ENCODE measurements at places on chromosomes 5 and 9.

DNA sequence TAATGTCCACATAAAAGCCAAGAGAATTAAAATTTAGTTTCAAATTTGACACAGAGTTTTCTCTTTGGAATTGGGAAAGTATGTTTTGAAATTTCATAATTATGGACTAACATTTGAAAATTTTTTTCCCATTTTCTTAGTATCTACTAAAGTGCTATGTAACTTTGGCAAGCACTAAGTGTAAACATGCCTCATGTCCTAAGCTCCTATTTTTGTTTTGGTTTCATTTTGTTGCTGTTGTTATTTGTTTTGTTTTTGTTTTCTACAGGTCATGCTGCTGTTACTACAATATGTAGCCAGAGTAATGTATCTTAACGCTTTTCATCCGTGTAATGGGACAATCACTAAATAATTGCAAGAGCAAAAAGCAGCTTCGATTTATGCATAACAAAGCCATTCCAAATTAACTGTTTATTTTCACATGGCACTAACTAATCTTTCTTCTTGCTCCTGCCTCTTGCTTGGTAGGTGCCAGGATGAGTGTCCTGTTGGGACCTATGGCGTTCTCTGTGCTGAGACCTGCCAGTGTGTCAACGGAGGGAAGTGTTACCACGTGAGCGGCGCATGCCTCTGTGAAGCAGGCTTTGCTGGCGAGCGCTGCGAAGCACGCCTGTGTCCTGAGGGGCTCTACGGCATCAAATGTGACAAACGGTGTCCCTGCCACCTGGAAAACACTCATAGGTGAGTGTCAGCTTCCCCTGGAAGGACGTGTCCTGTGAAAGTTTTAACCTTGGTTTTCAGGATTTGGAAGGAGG is 107.3 kb upstream of the PRRC1 start:
- no peak for DNase-seq

- DNase-seq: no peak
Observed at GRCh38 chr9:118670011-118670953, 699.0 kb downstream of the BRINP1 start.

DNA sequence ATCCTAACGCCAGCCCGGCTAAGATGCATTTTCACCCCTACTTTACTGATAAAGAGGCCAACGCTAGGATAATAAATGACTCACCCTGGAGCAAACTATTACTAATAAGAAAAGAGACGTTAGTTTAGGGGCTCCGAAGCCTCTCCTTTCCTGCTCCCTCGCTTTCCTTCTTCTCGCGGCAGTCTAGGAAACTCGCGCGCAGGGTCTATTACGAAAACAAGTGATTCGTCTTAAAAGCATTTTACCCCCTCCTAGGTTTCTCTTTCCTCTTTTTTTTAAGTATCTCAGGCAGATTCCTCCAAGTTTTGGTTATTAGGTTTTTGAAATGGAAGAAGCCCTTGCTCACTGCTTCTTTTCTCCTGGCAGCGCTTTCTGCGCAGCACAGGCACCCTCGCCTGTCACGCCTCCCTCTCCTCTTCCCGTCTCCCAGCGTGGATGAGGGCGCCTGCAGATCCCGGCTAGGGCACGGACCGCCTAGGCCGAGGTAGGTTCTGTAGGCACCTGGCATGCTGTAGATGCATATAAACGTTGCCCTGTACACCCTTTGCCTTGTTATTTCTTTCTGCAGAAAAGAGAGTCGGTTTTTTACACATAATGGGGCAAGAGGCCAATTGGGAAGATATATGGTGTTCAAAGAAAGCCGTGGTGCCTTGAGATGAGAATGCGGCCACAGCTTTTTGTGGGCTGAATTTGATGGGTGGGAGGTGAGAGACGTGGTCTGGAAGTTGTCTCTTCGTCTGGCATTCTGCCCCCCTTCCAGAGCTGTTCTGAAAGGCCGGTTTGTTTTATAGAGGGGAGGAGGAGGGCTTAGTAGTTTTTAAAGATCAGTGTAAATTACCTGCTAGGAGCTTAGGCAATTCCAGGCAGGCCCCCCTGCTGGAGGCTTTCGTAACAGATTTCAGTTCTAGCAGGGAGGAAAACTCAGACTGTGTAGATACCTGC is 983 bp downstream of the GCNT1 start:
- peak; percentile 61 for DNase-seq

GRCh38 chr5:125584140-125584520 is 837.7 kb upstream of the ZNF608 start:
- no peak for DNase-seq

DNA sequence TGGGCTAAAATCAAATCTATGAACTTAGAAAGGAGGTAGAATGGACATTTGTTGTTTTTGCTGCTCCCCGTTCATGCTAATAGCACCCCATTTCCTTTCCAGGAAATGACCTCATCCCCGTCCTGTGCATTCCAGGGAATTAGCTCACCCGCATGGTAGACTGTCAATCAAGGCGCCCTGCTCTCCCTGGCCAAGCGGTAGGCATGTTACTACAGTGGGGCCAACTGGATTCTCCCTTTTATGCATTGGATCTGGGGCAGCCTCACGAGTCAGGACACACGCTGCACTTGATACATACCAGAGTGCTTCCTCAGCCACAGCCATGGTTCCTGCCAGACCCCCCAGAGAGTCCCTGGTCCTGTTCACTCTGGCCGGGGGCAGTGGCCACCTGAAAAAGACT is 111.0 kb upstream of the PTCH1 start:
- DNase-seq: no peak

- DNase-seq: no peak
Observed at GRCh38 chr9:68804911-68805889, 100.2 kb downstream of the PIP5K1B start.

DNA sequence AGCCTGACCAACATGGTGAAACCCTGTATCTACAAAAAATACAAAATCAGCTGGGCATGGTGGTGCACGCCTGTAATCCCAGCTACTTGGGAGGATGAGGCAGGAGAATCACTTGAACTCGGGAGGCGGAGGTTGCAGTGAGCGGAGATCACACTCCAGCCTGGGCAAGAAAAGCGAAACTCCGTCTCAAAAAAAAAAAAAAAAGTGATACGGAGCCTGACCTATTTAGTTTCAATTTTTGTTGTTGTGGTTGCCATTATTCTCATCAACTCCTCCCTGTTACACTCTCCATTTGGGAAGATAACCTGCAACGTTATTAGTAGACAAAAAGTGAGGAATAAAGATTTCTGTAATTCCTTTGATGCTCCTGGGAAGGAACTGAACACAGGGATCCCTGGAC is 1.3 kb downstream of the STOM start:
- DNase-seq: no peak

- DNase-seq: no peak
Observed at GRCh38 chr9:135209136-135209535, 121.7 kb downstream of the OLFM1 start.

- no peak for DNase-seq
Observed at GRCh38 chr9:17484906-17485305, 94.0 kb upstream of the SH3GL2 start.

GRCh38 chr5:84480873-84481637 is 96.4 kb upstream of the EDIL3 start:
- DNase-seq: no peak

DNA sequence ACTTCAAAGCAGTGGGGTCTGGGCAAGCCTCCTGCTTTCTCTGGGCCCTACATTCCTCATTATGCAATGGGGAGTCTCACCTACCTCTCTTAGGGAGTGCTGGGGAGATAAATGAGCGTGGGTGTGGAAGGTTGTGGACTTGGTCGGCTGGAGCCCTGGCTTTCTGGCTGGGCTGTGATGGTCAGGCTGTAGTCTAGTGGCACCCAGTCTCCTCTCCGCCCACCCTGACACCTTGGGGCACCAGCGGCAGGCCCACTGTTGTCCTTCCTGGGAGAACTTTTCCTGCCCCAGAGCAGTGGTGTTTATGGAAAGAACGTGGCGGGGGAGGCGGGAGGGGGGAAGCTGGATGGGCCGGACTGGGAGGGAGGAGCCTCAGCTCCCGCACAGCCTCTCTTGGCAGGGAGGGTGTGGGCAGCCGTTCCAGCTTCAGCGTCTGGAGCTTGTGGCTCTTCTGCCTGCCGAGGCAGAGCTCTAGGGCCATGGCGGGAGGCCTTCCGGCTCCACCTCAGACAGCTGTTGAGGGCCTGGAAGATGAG is 4.1 kb downstream of the PTGS1 start:
- DNase-seq: no peak

DNA sequence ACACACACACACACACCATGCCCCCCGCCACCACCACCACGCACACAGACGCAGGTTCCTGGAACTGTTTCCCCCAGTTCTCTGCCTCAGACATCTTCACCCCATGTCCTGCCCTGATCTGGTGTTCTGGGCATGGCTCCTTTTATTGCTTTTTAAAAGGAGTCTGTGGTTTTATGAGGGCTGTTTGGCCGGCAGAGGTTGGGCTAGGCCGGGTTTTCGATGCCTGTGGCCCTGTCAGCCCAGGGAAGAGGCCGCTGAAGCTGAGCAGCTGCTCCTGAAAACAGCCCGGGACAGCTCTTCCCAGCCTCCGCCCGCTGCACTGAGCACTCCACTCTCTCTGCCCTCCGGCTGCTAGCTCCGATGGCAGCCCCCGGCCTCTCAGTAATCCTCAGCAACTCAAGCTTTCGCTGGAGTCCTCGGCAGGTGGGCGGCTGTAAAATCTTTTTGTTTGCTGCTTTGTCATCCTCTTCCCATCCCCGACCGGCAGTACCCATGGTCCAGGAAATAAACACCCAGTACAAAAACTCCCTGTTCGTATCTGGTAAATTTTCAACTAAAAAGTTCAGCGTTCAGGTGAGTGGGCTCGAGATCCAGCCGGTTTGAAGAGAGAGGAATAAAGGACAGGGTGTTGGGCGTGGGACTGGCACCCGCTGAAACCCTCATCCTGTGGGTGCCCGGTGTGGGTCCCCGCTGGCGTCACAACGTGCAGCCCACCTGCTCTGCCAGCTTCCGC is 103.0 kb upstream of the ERCC6L2 start:
- DNase-seq: no peak

DNA sequence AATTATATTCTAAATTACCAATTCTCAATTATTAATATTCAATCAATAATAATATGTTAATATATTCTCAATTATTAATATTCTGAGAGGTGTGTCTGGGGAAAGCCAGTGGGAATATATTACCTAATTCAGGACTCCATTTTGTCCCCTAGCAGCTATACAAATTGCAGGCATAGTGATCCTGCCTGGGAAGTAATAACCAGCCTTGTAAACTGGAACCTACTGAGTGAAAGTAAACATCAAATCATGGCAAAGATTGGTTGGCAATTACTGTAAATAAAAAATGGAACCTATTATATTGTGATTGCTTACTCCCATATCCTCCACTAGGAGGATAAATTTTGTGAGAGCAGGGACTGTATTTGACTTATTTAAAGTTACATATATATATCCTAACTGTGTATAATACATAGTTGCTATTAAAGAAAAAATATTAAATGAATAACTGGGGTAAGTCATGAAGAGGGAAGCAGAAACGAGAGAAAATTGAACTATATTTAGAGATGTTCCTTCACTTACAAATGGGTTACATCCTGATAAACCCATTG is 150.5 kb upstream of the ELL2 start:
- DNase-seq: no peak

GRCh38 chr5:107424491-107424890 is 246.2 kb downstream of the EFNA5 start:
- no peak for DNase-seq

DNA sequence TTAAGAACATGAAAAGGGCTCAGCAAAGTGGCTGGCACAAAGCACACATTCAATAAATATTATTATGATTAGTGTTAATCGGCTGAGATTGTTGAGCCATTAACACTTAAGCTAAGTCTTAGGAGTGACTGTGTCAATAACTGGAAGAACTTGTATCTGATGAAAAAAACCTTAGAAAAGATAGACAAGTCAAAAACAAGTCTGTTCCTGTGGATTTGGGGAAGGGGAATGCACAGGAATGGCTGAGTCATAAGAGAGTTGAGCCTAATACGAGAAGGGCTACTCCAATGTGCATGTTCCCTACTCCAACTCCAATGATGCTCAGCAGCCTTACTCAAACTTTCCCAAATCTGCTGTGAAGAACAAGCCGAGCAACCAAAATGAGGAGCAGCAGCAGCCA is 53.9 kb downstream of the MED27 start:
- DNase-seq: no peak

- no peak for DNase-seq
Observed at GRCh38 chr5:138986186-138986800, 111.2 kb upstream of the LRRTM2 start.

- no peak for DNase-seq
Observed at GRCh38 chr5:169649486-169649885, 12.4 kb downstream of the DOCK2 start.

GRCh38 chr5:149280802-149281201 is 9.1 kb downstream of the AFAP1L1 start:
- DNase-seq: no peak

DNA sequence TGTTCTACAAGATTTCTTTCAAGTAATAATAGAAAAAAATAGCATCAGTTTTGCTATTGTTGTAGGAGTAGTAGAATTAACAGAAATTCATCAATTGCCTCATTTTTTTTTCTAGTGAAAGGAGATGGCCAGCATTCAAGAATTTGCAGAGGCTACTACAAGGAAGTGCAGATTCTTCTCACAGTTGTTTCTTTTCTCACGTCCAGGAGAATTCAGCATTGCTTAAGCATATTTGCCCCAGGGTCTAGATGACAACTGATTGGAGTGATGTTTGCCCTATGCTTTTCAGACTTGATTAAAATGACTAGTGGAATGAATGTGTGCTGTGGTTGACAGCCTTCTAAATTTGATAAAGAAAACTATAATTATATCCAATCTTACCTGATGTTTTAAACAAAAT is 46.6 kb upstream of the SLC12A2 start:
- DNase-seq: no peak

DNA sequence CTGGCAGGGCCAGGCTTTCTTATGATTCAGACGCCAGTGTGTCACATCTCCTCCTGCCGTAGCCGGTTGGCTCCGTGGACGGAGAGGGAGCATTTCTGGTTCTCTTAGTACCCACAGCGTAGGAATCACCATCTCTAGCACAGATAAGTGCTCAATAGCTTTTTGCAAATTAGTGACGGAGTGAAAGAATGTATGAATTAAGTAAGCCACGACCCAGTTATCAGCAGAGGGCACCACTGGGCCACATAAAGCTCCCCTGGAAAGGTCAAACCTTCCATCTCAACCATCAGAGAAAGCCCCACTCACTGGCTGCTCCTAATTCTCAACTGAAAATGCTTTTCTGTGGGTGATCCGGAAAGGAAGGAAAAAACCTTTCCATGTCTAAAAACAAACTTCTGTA is 317.0 kb upstream of the ADCY2 start:
- DNase-seq: peak; percentile 67

- DNase-seq: no peak
Observed at GRCh38 chr9:97880336-97880735, 27.3 kb downstream of the FOXE1 start.

- no peak for DNase-seq
Observed at GRCh38 chr5:116377276-116378006, 197.2 kb downstream of the SEMA6A start.

GRCh38 chr9:74503219-74503618 is 6.1 kb downstream of the RORB start:
- DNase-seq: no peak

DNA sequence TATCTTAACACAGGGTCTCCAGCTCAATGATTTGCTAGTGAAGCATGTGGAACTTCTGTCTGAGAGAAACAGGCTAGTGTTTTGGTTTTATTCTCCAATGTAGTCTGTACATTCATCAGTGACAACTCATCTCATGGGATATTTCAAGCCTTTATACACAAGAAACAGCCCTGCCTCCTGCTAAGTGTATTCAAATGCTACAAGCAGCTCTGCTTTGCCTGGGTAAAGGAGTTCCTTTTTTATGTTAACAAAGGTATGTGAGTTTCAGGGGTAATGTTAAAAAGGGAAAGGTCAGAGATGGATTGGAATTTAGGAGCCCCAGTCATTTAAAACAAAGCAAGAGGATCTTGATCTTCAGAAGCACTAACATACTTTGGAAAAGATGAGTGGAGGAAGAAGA is 498.7 kb downstream of the ISL1 start:
- DNase-seq: no peak

GRCh38 chr5:135353952-135354721 is 44.9 kb downstream of the MACROH2A1 start:
- DNase-seq: no peak

Measured in Karpas-422 (cell line).